Dermis microvascular lymphatic vessel endothelial cell (primary cell): ENCODE measurements at places on chromosomes 13 and 19. TPM values are rescaled to one million over a fixed set of nuclear protein-coding genes. Genes with fewer than 3 reads are reported as not detected.

The HIPK4 gene
- total RNA-seq: under 0.01 TPM in 2 replicates

The PBX4 gene
- total RNA-seq: 0.13 TPM in 1 of 2 replicates, not detected in the other

The CYP4F2 gene
- not detected in 2 replicates for total RNA-seq

The RETN gene
- not detected in 2 replicates for total RNA-seq

The ZNF66 gene
- total RNA-seq: 2.2 and 3.7 TPM in 2 replicates

The ZNF850 gene
- 1.7 and 5.1 TPM in 2 replicates for total RNA-seq
